Right cardiac atrium (tissue), 5 donors: ENCODE measurements at places on chromosomes 1 and 21. TPM values are rescaled to one million over a fixed set of nuclear protein-coding genes. Genes with fewer than 3 reads are reported as not detected.

GRCh38 chr1:151716771-151717631 is at the start of gene CELF3:
TSS of gene CELF3 (minus strand) at chr1:151716803. CDS start at chr1:151716020, 783 bp downstream.
- no peak for DNase-seq

- no peak for DNase-seq
Observed at GRCh38 chr1:186974774-186975181, 146.0 kb downstream of the PLA2G4A start.

- no peak for DNase-seq
Observed at GRCh38 chr1:25467193-25467592, 36.5 kb downstream of the MACO1 start.

DNA sequence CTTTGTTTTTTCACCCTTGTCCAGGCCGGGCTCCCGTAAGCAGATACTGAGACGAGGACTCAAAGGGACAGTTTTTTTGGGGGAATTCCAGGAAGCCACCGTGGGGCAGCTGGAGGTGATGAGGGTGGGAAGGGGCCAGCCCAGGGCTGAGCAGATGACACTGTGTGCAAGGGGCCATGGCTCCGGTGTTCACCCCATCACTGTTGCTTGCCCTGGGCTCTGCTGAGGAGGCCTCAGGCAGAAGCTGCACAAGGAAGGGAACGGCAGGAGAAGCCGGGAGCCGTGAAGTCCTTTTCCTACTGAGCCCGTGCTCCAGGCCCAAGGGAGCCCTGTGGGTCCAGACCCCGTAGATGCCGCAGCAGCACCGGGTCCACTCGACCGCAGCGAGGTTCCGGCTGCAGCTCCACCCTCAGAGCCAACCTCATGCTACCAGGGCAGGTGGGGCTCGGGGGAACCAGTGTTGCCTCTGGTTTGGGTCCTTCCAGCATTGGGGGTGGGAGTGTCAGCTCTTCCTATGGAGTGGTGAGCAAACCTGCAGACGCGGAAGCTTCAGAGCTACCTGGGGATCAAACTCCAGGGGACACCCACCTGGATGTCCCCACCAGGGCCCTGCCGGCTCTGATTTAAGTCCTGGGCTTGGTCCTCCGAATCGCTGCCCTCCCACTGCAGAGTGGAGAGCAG is 4.3 kb upstream of the CALML6 start:
- peak; percentile 63 for DNase-seq

DNA sequence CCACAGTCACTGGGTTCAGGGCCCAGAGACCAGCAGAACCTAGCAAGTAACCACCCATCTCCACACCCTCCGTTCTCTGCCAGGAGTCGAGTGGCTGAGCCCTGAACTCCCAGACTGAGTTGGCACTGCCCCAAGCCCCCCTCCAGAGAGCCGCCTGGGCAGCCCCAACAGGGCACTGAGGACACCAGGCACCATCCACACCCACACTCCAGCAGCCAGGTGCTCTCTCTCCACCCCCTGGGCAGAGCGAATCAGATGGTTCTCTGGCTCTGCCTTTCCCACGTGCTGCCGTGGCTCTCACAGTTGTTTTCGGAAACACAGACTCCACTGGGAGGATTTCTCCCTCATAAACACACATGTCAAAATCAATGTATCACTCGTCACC is 13.6 kb downstream of the WDR4 start:
- peak; percentile 64 for DNase-seq

The CYP4A11 gene
- total RNA-seq: not detected

DNA sequence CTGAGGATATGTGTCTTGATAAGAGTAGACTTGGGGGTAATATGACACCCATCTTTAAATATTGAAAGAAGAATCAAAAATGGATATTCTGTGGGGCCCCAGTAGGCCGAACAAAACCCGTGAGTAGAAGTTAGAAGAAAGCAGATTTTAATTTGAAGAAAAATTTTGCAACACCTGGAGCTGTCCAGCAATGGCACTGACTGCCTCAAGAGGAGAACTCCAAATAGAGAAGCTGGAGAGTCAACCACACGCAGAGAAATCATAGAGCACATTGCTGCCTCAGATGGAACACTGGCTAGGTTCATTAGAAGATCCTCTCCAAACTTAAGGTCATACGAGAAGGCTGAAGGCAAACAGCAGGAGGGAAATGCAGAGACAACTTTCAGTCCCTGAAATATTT is 6.8 kb downstream of the NHLH1 start:
- no peak for DNase-seq

- no peak for DNase-seq
Observed at GRCh38 chr1:75529488-75529887, 81.4 kb downstream of the SLC44A5 start.

The NME7 gene
- 15.1 TPM for total RNA-seq

The HAO2 gene
- not detected for total RNA-seq

GRCh38 chr1:59096501-59096900 is 200.4 kb upstream of the FGGY start:
- DNase-seq: peak; percentile 51

DNA sequence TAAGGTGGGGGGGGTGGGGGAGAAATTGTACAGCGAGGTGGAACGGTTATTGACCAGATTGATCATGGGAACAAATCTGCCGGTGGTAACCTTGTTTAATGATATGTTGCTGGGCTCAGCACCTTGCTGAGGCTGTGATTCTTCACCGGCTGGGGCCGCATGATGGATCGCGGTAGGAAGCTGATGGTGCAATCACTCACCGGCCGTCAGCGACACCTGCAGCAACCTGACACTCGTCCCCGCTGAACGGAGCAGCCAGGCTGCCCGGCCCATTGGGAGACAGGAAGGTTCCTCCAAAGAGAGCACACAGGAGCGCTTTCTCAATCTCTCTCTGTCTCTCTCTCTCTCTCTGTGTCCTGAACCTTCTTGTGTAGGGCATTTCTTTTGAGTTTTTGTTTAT is 128.5 kb upstream of the RRP15 start:
- DNase-seq: peak; percentile 78

DNA sequence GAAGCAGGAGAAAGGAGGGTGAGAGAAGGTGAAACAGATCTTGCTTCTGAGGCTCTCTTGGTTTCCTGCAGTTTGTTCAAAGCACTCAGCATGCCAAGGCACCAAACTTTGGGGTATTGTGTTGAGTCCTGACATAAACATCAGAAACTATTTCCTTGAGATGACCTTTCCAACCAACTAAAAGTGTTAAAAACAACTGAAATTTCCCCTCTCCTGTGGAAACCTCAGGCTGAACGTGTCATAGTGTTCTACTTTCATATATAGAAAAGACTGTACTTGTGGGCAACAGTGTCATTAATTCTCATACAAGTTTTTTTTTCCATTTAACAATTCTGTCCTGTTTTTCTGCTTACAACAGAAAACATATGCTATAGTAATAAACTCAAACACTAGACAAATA is 6.3 kb upstream of the LYST start:
- DNase-seq: no peak

The RHBDL2 gene
- 0.24 TPM for total RNA-seq

DNA sequence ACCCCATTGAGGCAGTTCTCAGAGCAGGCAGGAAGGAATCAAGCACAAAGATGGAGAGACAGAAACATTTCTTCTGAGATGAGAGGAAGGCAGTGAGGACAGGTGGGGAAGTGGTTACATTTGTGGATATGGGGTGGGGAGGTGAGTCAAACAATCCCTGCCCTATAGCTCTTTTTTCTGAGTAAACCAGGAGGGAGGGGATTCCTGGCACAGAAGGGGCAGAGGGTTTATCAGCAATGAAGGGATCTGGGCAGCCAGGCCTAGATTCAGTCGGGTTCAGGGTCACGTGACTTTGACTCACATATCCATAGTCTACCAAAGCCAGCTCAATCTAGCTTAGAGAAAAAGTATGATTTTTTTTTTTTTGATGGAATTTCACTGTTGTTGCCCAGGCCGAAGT is 15.7 kb upstream of the PHC2 start:
- DNase-seq: no peak

The WDR64 gene
- not detected for total RNA-seq

GRCh38 chr1:24769656-24770651 is 24.7 kb downstream of the CLIC4 start:
- DNase-seq: no peak

GRCh38 chr1:201080135-201080534 is 32.1 kb downstream of the CACNA1S start:
- no peak for DNase-seq

DNA sequence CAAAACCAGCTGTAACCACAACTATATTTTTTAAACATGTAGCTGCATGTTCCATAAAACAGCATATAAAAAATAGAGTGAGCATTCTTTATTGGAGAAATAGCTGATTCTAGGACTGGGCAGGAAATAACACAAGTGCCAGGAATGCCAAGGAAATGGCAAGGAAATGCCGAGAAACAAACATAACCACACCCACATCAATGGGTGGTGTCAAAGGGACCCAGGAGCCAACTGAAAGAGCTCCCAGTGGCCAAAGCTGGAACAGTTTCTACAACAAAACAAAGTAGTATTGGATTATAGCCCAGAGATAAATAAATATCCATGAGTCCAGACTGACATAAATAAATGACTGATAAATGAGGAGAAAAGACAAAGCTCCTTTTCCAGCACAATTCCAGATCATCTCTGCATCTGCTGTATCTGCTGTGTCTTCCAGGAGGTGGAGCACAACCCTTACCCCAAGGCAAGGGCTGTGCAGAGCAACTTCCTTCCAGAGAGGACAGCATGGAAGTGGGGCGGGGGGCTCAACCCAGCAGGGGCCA is 28.1 kb downstream of the ADARB1 start:
- DNase-seq: no peak

- no peak for DNase-seq
Observed at GRCh38 chr1:103525114-103525606, 339 bp upstream of the RNPC3 start.
